ENCODE measurements at places on chromosomes 1 and 21. TPM values are rescaled to one million over a fixed set of nuclear protein-coding genes. Genes with fewer than 3 reads are reported as not detected.

GRCh38 chr1:61687901-61688300, 37.0 kb downstream of the TM2D1 start:
- no peak for DNase-seq

DNA sequence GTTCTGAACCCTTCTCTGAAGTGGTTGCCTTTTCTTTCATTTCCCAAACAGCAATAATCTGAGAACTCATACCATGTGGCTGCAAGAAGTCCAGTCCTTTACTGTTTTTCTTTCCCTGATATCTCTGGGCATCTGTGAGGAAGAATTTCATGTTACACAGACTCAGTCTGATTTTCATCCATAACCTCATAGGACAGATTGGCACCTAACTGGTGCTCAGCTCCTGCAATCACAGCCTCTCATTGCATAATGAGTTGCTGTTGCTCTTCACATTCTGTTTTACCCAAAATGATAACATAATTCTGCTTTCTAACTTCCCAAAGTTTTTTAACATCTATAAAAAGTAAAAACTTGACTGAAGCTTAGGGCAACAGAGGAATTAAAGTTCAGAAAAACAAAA, 472.2 kb upstream of the PBX1 start:
- DNase-seq: no peak

DNA sequence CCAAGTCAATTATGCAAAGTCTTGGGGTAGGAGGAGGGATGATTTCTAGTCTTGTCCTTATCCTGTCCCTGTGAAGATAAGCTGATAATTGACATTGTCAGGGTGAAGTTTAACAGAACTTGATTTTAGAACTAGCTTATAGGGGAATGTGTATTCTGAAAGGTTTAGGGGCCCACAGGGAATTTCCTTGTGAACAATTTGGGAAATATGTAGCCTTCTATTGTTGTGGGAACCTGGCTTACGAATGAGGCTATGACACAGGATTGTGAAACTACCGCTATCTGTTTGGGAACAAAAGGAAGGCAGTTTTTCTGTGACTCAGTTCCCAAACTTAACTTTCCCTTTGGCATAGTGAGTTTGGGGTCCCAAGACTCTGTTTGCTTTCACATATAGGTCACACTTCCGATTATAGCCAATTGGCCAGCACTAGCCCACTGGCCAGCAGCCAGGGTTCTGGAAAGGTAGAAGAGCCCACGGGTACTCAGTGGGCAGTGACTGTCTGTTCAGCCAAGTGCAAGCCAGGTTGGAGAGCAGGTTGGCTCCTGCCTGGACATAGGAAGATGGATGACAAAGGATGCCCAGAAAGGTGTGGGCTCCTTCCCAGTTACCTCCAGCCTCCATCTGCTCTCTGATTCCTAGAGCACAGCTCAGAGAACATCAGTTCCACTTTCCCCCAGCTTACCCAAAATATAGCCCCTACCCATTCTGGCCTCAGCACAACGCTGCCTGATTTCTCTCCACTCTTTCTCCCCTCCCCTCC, 35.5 kb downstream of the H3-3A start:
- peak; percentile 60 for DNase-seq

GRCh38 chr21:31459457-31459856, 115.4 kb upstream of the TIAM1 start:
- DNase-seq: peak; percentile 21

- DNase-seq: no peak
Measured at GRCh38 chr1:240801442-240801841, 189.5 kb upstream of the GREM2 start.

UCK2 gene
- total RNA-seq: 84.2 TPM

CHI3L1 gene
- not detected for total RNA-seq

CFAP126 gene
- total RNA-seq: not detected
